ENCODE measurements at places on chromosomes 5 and 9.

DNA sequence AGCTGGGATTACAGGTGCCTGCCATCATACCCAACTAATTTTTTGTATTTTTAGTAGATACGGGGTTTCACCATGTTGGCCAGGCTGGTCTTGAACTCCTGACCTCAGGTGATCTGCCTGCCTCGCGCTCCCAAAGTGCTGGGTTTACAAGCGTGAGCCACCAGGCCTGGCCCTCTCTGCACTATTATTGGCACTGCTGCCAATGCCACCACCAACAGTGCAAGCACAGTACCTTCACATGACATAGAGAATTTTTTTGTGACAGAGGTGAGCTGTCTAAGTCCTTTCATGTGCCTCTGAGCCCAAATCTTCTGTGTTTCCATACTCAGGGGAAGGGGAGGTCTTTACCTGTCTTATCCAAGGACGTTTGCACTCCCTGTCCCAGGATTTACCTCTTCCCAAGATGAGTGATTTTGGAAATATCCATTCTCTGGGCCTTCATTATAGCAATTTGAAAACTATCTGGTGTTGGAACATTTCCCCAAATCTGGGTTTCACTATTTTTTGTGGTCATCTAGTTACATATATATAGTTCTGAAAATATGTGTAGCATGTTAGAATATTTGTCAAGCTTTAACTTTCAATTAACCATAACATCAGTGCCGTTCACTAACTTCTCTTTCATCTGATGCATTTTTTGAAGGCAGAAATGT lies 5.4 kb upstream of the CD180 start:
- DNase-seq = no peak

GRCh38 chr5:147930769-147931168 lies 24.4 kb upstream of the C5orf46 start:
- DNase-seq = no peak

DNA sequence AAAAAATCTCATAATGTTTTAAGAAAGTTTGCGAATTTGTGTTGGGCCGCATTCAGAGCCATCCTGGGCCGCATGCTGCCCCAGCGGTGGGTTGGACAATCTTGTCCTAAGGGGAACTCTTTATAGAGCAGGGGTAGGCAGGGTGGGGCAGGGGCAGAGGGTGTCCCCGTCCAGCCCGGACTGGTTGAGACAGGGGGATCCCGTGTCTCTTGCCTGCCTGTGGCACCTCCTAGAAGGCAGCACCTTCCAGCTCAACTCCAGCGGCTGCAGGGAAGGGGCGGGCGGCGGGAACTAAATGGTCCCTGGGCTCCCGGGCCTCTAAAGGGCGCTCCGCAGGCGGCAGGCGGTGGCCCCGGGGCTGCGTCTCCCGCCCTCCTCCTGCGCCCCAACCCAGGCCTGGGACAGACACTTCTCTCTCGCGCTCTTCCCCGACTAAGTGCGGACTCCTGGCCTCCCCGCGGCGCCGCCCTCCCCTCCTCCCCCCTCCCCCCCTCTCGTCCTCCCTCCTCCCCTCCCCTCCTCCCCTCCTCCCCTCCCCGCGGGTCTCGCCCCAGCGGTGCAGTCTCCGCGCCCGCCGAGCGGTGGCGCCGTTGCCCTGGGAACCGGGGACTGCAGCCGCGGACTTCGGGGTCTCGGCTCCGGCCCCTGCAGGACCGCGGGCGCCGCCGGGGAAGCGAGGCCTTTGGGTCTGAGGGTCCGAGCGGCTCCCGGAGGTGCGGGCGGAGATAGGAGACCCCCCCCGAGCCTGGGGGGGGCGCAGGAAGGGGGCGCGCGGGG lies 132.6 kb downstream of the MRPL36 start:
- no peak for DNase-seq

GRCh38 chr5:1374679-1375055 lies 29.8 kb upstream of the CLPTM1L start:
- DNase-seq = no peak

DNA sequence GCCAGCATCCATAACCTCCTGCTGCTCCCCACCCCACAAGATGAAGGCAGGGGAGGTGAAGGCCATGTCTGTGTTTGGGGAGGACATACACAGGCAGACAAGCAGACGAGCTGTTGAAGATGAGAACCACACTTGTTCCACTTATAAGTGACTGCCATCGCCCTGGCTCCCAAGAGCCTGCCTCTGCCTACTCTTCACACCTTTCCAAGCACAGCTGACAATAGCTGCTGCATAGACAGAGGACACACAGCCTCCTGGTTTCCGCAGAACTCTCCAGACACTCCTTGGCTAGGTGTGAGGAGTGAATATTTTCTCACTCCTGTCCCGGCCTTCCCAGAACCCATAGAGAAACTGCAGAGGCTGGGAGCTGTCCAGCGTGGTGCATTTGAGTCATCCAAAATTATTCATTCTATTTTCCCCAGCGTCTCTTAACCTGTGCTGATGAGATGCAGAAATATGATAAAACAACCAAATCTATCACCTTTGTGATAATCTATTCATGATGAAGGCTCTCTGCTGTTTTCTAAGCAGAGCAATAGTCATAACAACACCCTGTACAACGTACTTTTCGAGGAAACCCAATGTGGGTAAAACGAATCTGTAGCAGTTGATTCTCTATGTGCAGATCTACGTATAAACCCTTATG lies 24.7 kb downstream of the KLF9 start:
- DNase-seq = no peak

DNA sequence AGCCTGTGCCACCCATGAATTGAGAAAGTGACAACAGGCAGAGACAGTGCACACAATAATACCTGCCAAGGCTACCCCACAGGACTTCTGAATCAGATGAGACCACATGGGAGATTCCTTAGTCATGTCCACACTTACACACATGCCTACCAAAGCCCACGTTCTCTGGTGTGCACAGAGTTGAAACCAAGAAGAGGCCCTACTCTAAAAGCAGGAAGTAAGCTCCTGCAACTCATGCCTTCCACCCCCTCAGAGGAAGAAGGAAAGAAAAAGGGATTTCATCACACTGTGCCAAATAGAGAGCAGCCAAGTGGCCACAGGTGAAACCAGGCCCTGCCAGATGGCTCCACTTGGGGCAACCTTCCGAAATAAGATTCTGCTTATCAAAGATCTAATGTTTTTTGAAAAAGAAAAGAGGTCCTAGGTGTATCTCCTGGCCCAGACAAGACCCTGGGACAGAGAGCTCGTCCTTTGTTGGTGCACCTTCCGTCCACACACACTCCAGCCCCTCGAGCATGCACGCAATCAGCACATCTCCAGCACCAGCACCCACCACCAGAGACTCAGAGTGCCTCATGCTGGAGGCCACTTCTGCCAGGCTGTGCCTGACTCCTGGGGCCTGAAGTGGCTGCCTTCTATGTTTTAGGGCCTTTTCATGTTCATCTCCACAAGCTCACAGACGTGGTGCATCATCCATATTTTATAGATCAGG lies 114.6 kb upstream of the SPOCK1 start:
- DNase-seq = no peak

DNA sequence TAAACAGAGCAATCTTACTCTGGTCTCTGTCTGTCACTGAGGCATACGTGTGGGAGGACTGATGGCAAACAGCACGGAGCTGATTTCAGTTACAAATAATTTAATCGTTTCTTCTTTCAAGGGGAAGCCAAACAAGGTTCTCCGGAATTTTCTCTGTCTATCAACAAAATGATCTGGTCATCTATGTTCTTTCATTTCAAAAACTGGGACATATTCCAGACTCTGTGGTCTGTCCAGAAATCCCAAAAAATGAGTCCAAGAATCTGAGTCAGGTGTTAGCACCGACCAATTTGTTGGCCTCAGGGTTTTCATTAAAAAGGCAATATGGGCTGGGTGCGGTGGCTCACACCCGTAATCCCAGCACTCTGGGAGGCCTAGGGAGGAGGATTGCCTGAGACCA lies 69.9 kb upstream of the ZNF608 start:
- no peak for DNase-seq

- DNase-seq = no peak
Observed at GRCh38 chr5:108353087-108353486, 28.8 kb downstream of the FBXL17 start.

DNA sequence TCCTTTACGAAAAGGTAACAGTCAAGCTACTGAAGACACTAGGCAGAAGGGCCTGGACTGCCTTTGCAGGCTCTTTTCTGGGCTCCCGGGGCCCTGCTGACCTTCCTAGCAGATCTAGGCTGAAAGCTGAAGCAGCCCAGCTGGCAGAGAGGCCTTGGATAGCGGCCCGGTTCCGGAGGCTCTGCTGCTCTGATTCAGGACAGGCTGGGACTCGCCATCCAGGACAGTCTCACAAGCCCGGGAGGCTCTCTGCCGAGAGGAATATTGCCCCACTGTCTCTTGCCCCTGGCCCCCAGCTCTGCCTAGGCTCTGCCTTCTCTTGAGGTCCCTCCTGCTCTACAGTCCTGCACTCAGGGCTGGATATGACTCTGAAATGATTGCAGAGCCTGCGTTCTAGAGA lies 67.8 kb downstream of the PSD2 start:
- no peak for DNase-seq

DNA sequence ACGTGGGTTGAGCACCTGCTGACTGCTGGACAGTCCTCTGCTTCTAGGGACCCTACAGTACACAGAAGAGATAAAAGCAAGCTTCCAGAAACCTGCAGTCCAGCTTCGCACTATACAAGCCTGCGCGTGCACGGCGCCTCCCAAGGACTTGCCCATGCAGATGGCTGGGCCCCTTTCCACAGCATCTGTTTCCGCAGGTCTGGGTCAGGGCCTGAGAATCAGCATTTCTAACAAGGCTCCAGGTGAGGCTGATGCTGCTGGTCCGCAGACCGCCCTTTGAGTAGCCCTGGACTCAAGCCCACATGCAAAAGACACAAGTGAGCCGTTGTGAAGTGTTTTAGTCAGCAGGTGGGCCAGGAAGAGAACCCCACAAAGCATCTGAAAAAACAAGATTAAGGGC lies 133.1 kb downstream of the HSD17B3 start:
- no peak for DNase-seq

DNA sequence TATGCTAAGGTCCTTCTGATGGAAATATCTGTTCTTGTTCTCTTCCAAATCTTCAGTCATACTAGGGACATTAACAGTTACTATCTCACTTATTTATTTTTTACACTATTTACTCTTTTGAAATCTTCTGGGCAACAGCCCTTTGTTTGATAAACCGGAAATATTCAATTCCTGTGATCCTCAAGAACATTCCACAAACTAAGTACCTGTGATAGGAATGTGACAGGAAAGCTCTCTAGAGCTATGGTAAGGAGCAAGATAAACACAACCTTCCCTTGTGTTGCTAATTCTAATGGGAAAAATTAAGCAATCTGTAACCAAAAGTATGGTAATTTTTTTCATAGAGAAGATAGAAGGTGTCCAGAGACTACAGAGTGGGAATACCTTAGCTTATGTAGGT lies 22.0 kb upstream of the ANKRD34B start:
- no peak for DNase-seq

DNA sequence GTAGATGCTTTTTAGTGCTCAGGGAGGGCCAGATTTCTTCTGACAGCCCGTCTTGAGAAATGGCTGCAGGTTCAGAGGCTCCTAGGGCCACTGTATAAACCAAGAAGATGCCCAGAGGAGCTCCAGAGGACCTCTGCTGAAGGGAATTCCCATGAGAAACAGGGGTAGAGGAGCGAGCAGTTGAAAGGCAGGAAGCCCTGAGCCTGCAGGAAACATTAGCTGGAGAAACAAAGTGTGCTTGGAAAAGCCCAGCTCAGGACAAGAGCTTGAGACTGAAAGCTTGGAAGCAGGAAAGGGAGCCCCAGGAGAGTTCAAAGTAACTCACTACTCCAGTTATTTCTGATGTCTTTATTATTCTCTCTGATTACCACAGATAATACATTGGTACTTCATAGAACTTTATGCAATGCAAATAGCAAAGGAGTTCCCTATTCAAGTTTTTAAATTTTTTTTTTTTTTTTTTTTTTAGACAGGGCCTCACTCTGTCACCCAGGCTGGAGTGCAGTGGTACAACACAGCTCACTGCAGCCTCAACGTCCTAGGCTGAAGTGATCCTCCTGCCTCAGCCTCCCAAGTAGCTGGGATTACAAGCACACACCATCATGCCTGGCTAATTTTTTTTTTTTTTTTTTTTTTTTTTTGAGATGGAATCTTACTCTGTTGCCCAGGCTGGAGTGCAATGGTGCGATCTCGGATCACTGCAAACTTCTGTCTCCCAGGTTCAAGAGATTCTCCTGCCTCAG lies 16.5 kb downstream of the HBEGF start:
- DNase-seq = no peak

DNA sequence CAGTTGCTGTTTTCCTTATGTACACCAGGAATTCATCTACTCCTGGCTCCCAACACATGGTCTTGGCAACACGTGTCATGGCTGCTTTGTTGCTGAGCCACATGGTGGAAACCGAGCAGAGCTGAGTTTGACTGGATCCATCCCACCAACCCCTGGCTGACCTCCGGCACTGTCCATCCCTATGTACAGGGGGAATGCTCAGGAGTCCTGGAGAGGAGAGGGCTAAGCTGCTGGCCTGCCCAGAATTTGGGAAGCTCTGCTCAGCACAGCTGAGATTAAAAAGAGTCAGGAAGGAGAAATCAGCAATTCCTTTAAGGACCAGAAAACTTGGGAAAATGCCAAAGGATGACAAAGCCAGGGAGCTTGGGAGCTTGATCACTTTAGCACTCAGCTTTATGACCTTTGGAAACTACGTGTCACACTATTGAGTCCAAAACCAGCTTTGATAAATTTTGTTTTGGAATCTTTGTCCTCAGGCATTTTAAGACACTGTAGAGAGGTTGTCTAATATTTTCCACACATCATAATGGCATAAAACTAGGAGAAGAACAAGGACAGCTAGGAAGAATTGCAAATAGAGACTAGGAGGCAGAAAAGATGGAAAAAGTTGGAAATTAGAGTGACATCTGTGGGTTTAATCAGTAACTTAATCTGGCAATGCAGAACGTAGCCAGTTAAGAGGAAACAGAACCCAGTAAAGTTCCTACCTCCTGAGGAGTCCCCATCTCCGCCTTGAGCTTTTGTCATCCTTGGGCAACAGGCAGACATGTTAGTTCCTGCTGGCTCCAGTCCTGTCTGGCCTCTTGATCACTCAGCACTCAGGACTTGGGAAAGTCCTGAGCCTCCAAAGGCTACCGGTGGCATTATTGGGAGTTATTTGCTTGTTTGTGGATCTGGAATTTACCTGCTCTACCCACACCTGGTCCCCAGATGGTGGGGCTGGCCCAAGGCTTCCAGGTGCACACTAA lies 62.5 kb upstream of the PLPP1 start:
- DNase-seq = no peak

DNA sequence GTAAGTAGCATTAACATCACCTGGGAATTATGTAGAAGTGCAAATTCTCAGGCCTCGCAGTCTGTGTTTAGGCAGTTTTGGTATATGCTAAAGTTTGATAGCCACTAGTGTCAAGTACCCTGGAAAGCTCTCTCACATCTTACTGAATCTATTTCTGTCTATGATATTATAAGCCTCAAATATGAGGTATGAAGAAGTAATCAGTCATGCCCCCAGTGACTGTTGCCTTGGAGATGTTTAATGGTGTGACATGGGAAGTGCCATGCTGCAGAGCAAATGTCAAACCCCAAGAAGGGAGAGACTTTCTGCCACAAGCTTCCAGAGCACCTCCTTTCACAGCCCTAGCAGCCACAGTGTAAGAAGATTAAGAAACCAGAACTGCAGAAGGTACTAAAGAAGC lies 9.8 kb upstream of the PDE8B start:
- no peak for DNase-seq

Measured in NCI-H1436 treated with DMSO at 0.1 percent for 48 hours (cell line).